ENCODE measurements at places on chromosomes 13 and 19. TPM values are rescaled to one million over a fixed set of nuclear protein-coding genes. Genes with fewer than 3 reads are reported as not detected.

DNA sequence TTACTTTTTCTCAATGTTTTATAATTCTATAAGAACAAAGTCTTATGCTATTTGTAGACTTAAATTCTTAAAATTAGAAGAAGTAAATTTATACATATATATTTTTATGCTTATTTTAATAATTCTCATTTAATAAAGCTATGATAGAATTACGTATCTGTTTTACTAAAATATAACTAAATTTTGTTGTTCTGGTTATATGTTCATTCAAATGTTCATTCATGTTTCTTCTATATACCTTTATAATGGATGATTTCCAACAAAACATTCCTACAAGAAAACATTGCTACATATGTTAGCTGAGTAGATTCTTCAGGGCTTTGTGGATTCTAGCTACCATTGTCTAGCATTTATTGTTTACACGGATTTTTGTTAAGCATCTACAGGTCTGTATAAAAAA is 634.3 kb upstream of the PCDH20 start:
- no peak for DNase-seq

DNA sequence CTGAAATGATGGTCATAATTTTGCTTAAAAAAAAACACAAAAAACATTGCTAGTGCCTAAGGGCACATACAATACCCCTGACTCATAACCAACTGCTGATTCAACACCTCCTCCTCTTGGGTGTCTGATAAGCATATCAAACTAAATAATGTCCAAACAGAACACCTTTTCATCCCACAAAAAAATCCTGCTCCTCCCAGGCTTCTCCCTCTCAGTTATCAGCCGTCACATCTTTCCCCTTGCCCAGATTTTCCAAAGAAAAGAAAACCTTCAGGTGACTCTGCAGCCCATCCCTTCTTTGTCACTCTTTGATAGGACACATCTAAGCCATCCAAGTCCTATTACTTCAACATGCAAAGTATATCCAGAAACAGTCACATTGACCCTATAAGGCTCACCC is 46.9 kb downstream of the ABCC4 start:
- DNase-seq: peak; percentile 46

Gene DACT3
- polyA plus RNA-seq: 0.07 TPM

- DNase-seq: peak; percentile 90
Measured at GRCh38 chr13:75666646-75667351, 30.7 kb downstream of the LMO7 start.

Gene MRPL57
- polyA plus RNA-seq: 12.5 TPM

DNA sequence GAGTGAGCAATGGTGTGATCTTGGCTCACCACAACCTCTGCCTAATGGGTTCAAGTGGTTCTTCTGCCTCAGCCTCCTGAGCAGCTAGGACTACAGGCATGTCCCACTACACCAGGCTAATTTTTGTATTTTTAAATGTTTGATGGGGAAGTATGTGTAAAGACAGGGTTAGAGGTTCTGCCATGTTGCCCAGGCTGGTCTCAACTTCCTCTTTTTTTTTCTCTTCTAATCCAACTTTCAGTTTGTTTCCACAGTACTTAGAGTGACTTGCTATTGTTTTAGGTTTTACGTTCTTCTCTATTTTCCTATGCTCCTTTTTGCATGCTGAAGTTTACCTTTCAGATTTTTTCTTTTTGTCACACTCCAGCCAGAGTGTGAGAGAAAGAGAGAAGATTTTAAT is 1433.0 kb downstream of the UQCRFS1 start:
- DNase-seq: no peak

Gene ZNF229
- polyA plus RNA-seq: 3.3 TPM

DNA sequence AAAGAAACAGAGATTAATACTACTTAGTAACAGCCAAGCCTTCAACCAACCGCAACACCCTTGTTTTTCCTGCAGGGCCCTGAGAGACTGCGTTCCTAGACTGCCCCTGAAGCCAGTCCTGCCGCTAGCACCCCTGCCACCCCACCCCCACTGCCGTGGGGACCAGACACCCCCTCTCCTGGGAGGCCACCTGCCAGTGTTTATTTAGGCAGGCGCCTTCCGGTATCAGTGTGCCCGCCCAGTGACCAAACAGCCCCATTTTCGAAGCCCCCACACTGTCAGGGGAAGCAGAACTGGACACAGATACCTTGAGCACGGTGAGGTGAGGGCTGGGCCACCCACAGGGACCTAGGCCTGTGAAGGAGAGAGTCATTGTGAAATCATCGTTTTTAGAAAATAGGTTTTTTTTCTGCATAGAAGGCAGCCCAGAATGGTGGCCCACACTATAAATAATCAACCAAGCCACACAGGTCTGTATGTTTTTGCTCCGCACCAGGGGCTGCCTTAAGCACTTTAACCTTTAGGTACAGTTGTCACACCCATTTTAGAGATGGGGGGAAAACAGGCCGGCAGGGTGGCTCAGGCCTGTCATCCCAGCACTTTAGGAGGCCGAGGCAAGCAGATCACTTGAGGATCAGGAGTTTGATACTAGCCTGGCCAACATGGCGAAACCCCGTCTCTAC is 3.5 kb upstream of the TLE5 start:
- DNase-seq: no peak

Measured in mammary epithelial cell (primary cell).